NCI-H1105 treated with DMSO at 0.1 percent for 48 hours (cell line): ENCODE measurements at places on chromosomes 7 and 10.
A peak's percentile ranks its signal among the peaks of the same experiment; 100 is the strongest.

DNA sequence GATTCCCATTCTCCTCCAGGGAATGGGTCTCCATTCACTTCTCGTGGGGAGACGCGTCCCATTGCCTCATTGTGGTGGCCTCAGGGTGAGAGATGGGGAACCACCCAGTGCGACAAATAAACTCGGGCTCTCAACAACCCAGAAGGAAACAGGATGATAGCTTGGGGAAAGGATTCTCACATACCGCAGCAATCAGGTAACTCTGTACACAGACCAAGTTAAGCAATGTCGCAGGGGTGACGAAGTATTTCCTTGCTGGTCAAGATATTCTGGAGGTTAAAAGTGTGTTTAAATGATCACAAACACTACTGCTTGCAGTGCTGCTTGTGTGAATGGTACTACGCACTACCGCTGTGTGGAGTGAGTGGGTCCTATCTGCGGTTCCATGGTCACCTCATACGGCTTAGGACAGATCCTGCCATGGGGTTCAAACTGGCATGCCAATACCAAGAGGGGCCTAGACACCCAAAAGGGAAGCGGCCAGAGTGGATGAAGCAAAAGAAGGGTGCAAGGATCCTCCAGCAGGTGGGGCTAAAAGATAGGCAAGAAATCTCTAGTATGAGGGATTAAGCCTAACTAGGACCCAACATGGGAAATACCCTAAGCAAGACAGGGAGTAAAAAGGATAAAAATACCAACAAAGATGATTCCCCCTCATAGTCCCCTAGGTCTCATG, 143.8 kb upstream of the TMEM106B start:
- DNase-seq, result peak; percentile 64

- no peak for DNase-seq
Observed at GRCh38 chr10:61943674-61944378, 42.3 kb downstream of the ARID5B start.

DNA sequence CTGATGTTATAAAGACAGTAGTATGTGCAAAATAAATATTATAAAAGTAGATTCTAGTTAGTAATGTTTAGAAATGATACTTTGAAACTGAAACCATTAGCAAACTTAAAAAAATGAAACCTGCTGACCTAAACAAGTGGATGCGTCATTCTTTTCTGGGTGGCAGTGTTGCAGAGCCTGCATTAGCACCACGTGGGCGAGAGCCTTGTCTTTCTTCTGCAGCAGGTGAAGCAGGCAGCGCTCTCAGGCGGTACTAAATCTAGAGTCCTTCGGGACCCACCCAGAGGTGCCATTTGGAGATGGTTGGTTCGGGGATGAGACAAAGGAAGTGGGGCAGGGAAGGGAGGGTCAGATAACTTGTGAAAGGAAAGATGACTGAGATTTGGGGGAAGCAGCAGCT, 759.1 kb upstream of the IGFBP3 start:
- DNase-seq, result no peak

DNA sequence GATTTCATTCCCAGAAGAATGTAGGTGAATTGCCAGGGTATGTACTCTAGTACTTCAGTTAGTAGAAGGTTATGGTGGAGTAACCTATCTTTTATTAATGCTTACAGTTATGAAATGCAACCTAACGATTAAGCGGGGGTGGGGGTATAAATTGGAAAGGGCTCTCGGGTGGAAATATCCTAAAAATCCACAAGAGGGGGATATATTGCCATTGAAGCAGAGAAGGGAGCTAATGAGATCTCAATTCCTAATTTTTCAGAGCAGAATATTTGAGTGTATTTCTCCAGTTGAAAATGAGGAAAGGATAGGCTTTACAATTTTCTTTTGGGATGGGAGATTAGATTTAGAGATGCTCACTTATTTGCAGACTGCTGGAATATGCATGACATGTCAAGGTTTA, 90.8 kb downstream of the DNAJB9 start:
- peak; percentile 32 for DNase-seq

- no peak for DNase-seq
Observed at GRCh38 chr10:2700626-2701305, 366.6 kb upstream of the PFKP start.

GRCh38 chr7:88396295-88396947, 89.7 kb upstream of the STEAP4 start:
- no peak for DNase-seq

GRCh38 chr10:99057936-99058690, 177.5 kb downstream of the HPSE2 start:
- DNase-seq, result peak; percentile 27
